ENCODE measurements at places on chromosomes 1 and 21.

GRCh38 chr1:165116732-165117131, 239.8 kb downstream of the LMX1A start:
- DNase-seq: no peak

GRCh38 chr21:33974513-33975468, 59.2 kb upstream of the ATP5PO start:
- no peak for DNase-seq

DNA sequence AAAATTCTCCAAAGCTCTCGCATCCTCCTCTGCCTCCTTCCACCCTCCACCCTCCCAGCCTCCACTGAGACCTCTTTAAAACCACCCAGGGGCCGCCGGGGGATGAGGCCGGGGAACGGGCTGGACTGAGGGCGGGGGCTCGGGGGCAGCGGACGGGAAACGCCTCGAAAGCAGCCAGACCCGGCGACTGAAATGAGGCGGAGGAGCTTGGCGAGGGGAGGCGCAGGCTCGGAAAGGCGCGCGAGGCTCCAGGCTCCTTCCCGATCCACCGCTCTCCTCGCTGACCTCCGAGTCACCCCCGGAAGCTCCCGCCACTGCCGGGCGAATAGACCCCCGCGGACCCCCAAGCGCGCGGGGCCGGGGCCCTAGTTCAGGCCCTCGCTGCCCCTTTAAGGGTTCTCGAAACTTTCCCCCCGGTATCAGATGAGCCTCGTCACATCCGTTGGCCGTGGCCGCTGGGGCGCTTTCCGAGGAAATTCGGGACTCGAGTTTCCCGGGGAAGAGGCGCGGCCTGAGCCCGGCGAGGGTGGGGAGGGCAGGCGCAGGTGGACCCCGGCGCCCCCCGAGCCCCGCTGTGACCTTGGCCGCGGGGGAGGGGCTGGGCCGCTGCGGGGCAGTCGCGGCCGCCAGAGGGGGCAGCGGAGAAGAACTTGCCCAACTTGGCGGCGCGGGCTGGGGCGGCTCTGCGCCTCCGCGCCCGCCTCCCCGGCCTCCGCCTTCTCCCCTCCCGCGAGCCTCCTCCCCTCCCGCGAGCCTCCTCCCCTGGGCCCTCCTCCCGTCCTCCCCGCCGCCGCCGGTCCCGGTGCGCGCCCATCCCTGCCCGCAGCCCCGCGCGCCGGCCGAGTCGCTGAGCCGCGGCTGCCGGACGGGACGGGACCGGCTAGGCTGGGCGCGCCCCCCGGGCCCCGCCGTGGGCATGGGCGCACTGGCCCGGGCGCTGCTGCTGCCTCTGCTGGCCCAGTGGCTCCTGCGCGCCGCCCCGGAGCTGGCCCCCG, at the start of gene BACE2:
BACE2 (plus strand) TSS at position 813 of the 995 bp plus-strand sequence; CDS start at position 917, 104 bp downstream.
- peak; percentile 13 for DNase-seq

DNA sequence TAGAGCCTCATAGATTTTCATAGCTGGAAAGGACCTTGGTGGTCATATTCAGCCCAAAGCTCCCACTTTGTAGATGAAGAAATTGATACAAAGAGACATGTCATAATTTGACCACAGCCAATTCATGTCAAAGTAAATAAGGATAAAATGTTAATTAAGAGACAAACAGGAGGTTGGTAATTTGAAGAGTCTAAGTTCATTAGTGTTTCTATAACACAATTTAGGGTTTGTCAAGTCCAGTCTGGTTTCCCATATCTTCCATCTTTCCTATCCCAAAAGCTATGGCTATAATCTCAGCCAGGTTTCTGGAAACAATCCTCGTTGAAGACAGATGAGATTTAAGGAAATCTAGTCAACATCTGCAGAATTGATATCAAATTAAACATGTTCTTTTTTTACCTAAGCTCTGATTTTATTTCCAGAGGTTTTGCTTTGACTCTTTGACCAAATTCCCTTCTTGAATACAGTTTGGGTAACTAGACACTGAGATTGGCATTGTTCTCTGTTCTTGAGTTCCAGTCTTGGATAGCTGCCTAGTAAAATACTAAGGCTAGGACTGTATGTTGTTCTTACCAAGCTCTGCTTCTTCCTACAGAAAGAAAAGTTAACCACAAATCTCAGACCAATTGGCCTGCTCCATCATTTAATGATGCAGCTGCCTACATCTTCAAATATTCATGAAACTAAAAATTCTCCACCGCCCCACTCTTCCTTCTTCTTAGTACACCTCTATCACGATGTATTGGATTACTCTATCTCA, 62.0 kb downstream of the SLC44A5 start:
- DNase-seq: no peak

GRCh38 chr1:169894424-169895145, 889 bp upstream of the SCYL3 start:
- DNase-seq: no peak

GRCh38 chr1:248183996-248184395, 9.4 kb downstream of the OR2M2 start:
- no peak for DNase-seq

- DNase-seq: no peak
These were observed 13.2 kb downstream of the RHOU start for GRCh38 chr1:228748431-228748830.

DNA sequence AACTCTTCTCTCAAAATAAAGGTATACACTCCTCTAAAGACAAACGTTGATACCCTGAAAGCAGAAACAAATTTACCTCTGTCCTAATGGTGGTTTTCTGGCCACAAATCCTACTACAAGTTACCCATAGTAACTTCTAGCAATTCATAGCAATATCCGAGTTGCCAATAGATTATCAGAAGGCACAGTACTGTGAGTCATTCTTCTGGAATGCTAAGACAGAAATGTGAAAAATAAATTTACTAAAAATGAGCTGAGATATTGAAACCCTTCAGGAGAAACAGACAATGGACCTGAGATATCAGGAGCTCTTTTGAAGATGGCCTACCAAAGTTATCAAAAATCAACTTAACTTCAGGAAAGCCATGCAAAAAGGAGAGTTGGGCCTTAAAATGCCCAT, 715.0 kb upstream of the ADAMTS5 start:
- DNase-seq: no peak

DNA sequence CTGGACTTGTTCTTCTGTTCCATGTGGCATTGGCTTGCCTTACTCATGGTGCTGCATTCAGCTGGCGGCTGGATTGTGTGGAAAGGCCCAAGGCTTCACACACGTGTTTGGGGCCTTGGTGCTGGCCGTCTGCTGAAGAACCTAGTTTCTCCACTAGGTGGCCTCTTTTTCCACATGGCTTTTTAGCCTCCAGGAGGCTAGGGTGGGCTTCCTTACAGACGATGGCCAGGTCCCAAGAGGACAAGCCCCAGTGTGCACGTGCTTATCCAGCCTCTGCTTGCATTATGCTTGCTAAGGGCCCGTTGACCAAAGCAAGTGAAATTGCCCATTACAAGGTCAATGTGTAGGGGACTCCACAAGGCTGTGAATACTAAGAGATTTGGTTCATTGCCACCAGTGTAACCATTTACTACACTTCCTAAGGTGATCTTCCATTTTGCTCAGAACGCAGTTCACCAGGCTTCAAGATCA, 47.5 kb upstream of the FOXO6 start:
- no peak for DNase-seq

DNA sequence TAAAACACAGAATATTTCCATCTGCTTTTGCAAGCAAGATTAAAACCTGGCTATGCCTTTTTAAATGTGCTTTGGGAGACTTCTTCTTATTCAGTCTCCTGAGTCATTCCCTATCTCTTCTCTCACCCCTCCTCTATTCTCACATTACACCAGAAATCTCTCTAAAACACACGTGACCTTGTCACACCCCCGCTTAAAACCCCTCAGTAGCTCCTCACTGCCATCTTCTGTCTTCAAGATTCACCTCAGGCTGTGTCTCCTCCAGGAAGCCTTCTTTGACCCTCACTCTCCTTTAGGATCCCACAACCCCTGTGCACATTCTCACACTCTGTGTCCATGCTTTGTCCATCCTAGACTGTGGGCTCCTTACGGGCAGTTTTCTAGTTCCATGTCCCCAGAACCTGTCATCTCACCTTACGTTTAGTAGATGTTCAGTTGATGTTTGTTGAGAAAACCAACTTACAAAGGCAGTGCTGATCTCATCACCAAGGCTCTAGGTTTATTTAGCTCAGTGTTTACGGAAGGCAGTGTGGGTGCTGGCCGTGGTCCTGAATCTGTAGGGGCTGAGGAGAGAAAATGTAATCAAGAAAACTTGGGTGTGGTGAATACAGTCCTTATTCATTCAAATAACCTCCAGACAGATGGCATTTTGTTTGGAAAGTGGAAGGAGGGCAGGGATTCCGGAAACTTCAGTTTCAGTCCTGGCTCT, 143.5 kb downstream of the DMRTA2 start:
- no peak for DNase-seq

DNA sequence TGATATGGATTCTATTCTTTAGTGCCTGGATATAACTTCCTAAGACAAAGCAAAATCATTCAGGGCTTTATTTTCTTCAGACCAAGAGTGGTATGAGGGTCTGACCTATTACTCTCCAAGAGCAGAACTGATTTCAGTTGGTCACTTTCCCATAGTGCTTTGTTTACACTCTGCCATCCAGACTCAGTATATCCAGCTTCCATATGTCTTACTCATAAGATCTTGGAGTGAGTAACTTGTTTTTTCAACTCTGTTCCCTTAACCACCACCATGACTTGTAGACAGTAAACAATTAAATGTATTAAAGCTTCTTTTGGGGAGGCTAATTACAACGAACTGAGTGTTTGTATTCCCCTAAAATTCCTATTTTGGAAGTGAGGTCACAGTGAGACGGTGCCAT, 83.4 kb downstream of the USP24 start:
- no peak for DNase-seq

DNA sequence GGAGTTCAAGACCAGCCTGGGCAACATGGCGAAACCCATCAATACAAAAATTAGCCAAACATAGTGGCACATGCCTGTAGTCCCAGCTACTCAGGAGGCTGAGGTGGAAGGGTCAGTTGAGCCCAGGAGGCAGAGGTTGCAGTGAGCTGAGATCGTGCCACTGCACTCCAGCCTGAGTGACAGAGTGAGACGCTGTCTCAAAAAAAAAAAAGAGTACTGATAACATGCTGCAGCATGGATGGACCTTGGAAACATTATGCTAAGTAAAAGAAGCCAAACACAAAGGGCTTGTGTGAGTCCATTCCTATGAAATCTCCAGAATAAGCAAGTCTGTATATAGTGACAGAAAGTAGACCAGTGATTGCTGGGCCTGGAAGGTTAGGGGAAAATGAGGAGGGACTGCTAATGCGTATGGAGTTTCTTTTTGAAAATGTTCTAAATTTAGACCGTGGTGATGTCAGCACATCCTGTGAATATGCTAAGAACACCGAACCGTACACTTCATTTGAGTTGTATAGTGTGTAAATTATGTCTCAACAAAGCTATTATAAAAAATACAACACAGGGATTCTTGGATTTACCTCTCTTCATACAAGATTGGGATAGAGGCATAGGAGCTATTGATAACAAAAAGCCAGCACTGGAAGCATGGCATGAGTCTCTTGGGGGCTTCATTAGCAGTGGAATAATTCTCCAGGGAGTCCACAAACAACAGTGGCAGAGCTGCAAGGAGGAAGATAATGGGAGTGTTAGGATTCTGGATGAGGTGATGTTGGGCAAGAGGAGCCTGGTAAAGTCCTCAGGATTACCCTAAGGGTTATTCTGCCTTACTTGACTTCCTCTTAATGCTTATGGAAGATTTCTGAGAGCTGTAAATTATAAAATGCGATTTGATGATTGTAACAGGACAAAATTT, 73.5 kb downstream of the TTC3 start:
- DNase-seq: no peak

GRCh38 chr1:160017592-160017991, 14.2 kb downstream of the PIGM start:
- DNase-seq: no peak

- DNase-seq: no peak
These were observed 39.8 kb downstream of the SLC37A1 start for GRCh38 chr21:42553435-42553834.

GRCh38 chr1:185768371-185768770, 34.2 kb downstream of the HMCN1 start:
- no peak for DNase-seq

GRCh38 chr1:165114022-165114888, 242.3 kb downstream of the LMX1A start:
- DNase-seq: no peak

GRCh38 chr1:23741609-23742008, 1.7 kb upstream of the ELOA start:
- no peak for DNase-seq

GRCh38 chr1:119359730-119360129, 8.9 kb upstream of the HAO2 start:
- DNase-seq: no peak

- DNase-seq: no peak
These were observed 12.8 kb downstream of the CACHD1 start for GRCh38 chr1:64482720-64483119.

DNA sequence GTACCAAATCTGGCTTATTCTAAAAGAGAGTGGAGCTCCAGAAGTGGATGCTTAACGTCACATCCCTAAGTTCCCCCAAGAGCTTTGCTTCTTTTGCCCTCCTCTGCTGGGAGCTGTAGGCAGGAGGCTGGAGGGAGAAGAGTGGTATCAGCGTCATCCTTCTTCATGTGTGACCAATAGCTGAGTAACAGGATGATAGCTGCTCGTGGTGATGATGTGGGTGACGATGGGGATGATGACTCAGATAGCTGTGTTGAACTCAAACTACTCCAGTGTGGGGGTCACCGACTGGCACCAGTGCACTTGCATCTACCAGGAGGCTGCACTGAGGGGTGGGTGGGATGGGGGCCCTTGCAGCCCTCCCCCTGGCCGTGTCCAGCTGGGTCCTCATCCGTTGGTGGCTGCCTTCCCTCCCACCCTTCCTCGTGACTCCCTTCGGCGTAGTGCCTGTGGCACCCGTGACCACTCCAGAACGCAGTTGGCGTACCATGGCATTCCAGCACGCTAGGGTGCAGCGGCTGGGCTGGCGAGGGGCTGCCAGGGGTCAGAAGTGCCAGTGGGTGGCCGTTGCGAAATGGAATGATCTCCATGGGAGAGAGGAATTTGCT, 1.1 kb downstream of the IGFN1 start:
- DNase-seq: no peak

GRCh38 chr1:246219508-246220030, 287.5 kb downstream of the SMYD3 start:
- no peak for DNase-seq

DNA sequence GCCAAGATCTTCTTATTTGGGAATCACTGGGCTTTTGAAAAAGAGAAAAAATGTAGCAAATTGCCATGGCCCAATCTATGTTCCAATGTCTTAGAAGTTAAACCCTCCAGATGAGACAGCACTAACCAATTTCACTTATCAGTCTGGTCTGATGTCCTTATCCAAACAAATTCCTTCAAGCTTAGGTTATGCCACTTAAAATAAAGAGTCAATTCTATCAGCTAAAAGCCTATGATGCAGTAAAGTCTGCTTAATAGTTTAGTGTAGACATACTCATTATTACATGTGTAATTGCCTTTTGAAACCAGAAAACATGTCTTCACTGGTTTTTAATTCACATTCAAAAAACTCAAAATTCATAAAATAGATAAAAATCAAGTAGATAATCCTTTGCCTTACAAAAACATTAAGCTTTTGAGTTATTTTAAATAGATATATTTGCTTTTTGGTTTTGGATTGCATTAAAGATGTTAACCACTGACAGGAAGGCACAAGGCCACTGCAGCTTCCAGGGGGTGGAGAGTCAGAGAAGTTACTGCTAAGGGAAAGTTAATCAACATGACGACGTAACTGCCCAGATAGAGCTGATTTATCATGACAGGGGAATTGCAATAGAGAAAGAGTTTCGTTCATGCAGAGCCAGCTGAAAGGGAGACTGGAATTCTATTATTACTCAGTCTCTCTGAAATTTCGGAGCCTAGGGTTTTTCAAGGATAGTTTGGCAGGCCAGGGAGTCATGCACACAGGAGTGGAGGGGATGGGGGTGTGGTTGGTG, 106.1 kb downstream of the MAP3K21 start:
- no peak for DNase-seq

Measured in activated CD4-positive, alpha-beta T cell treated with anti-CD3 and anti-CD28 coated beads, Interleukin-2, amount 50 U/mL, for 1 hour (primary cell).